ENCODE measurements at places on chromosomes 6 and 20.
A peak's percentile ranks its signal among the peaks of the same experiment; 100 is the strongest.

GRCh38 chr6:19839788-19840187 is 2.6 kb downstream of the ID4 start:
- DNase-seq: no peak
- H3K27ac ChIP-seq: peak overlapping the region; percentile 19
- H3K4me1 ChIP-seq: peaks cover 39% of the 10 kb centered on the region
- H3K36me3 ChIP-seq: peaks cover 13% of the 10 kb centered on the region

DNA sequence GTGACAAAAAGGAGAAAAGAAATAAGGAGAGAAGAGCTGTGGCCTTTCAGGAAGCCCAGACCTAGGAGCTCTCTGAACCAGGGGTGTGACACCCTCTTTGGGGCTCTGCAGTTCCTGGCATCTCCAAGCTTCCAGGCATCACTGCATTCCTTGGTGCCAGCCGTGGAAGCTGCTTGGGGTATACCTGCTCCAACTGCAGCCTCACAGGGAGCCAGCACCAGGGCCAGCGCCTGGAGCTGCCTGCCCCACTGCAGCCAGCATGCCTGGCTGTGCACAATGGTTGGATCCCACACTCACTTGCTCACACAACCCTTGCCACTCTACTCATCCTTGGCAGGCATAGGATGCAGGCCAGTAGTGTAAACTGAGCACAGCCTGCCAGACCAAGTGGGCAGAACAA is 242.1 kb upstream of the GJE1 start:
- no peak overlapping the region for H3K27ac ChIP-seq
- no peak overlapping the region for H3K4me3 ChIP-seq
- peaks cover 7% of the 10 kb centered on the region for H3K27me3 ChIP-seq
- DNase-seq: no peak
- H3K36me3 ChIP-seq: no peaks in the 10 kb centered on the region

GRCh38 chr20:23050076-23050838 is 785 bp upstream of the THBD start:
- no peak for DNase-seq
- H3K27ac ChIP-seq: no peak overlapping the region
- peaks cover 6% of the 10 kb centered on the region for H3K4me1 ChIP-seq
- H3K36me3 ChIP-seq: no peaks in the 10 kb centered on the region
- H3K27me3 ChIP-seq: peaks cover 28% of the 10 kb centered on the region

DNA sequence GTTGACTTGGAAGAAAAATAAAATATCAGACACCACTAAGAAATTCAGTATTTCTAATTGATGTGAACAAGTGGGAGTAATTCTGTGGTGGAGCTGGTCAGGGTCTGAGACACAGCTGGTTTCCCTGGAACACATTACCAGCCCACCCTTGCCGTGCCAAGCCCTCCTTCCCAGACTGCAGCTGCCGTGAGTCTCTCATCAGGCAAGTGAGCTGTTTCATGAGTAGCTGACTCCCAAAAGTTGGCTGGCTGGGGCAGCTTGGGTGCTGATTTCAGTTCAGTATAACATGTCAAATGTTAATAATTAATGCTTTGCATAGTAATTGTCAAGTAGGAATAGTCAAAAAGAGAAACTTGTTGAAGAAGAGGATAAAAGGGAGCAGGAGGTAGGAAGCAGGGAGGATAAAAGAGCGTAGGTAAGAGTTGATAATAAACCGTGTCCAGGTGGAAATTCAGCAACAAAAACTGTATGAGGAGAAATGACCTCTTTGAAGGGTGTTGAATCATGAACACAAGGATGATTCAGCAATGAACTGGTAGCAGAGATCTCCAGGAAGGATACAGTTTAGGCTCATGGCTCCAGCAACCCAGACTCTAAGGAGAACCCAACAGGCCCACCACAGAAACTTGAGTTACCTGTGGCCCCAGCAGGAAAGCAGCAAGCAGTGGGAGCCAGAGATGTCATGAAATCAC is 110.9 kb upstream of the SSTR4 start:
- no peak overlapping the region for H3K27ac ChIP-seq
- H3K27me3 ChIP-seq: peaks cover 6% of the 10 kb centered on the region
- peaks cover 6% of the 10 kb centered on the region for H3K4me1 ChIP-seq
- H3K4me3 ChIP-seq: no peak overlapping the region
- DNase-seq: no peak
- peaks cover 5% of the 10 kb centered on the region for H3K36me3 ChIP-seq

- H3K4me1 ChIP-seq: peaks cover 5% of the 10 kb centered on the region
- H3K27ac ChIP-seq: no peak overlapping the region
- H3K36me3 ChIP-seq: no peaks in the 10 kb centered on the region
- peaks cover 12% of the 10 kb centered on the region for H3K27me3 ChIP-seq
These were observed 147.2 kb upstream of the PTPN1 start for GRCh38 chr20:50363027-50363426.

GRCh38 chr20:58717278-58718091 is 24.9 kb downstream of the NPEPL1 start:
- H3K4me3 ChIP-seq: no peak overlapping the region
- DNase-seq: no peak
- H3K4me1 ChIP-seq: no peaks in the 10 kb centered on the region
- no peaks in the 10 kb centered on the region for H3K36me3 ChIP-seq

DNA sequence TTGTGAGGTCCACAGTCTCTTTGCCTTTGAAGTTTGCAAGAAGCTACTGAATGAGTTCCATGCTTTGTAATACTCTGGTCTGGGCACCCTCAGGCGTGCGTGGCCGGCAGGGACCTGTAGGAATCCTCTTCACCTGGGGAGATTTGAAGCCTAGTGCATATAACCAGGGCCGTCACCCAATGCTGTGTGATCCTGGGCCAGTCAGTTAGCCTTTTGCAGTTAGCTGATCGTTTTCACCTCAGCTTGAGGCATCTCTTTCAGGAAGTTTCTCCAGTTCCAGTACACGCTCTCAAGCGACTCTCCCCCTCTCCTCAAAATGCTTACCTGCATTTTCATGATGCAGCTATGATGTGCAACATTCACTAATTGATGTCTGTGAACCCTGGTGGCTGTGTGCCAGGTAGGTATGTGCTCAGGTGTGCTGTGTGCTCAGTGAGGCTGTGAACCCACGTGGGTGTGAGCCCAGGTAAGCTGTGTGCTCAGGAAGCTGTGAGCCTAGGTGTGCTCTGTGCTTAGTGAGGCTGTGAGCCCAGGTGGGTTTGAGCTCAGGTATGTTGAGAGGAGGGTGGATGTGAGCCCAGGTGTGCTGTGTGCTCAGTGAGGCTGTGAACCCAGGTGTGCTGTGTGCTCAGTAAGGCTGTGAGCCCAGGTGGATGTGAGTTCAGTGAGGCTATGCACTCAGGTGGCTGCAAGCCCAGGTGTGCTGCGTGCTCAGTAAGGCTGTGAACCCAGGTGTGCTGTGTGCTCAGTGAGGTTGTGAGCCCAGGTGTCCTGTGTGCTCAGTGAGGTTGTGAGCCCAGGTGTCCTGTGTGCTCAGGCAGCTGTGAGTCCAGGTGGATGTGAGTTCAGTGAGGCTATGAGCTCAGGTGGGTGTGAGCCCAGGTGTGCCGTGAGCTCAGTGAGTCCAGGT is 120.4 kb downstream of the PHACTR3 start:
- DNase-seq: no peak
- H3K36me3 ChIP-seq: peaks cover 7% of the 10 kb centered on the region
- H3K4me3 ChIP-seq: no peak overlapping the region
- no peaks in the 10 kb centered on the region for H3K4me1 ChIP-seq
- H3K27me3 ChIP-seq: peaks cover 5% of the 10 kb centered on the region
- H3K27ac ChIP-seq: no peak overlapping the region

DNA sequence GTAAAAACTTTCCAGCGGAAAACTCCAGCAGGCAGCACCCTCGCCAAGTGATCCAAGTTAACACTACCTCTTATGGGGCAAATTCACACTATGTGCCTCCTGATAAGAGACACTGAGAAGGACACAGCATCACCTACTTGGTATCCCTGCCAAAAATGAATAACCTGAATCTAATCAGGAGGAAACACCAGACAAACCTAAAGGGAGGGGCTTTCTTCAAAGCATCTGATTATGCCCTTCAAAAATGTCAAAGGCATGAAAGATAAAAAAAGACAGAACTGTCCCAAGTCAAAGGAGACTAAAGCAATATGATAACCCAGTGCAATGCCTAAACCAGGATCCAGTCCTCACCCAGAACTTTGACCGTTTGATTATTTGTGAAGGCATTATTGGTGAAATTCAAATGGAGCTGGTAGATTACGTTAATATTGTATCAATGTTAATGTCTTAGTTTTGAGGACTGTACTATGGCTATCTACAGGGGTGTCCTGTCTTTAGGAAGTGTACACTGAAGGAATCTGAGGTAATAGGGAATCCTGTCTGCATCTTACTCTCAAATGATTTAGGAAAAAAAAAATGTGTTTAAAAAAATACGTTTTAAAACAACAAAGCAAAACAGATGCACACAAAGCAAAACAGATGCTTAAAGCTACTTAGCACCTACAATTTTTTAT is 8.3 kb downstream of the TBC1D7 start:
- DNase-seq: no peak
- H3K4me3 ChIP-seq: no peak overlapping the region
- H3K27ac ChIP-seq: no peak overlapping the region
- peaks cover 35% of the 10 kb centered on the region for H3K36me3 ChIP-seq
- H3K4me1 ChIP-seq: no peaks in the 10 kb centered on the region

DNA sequence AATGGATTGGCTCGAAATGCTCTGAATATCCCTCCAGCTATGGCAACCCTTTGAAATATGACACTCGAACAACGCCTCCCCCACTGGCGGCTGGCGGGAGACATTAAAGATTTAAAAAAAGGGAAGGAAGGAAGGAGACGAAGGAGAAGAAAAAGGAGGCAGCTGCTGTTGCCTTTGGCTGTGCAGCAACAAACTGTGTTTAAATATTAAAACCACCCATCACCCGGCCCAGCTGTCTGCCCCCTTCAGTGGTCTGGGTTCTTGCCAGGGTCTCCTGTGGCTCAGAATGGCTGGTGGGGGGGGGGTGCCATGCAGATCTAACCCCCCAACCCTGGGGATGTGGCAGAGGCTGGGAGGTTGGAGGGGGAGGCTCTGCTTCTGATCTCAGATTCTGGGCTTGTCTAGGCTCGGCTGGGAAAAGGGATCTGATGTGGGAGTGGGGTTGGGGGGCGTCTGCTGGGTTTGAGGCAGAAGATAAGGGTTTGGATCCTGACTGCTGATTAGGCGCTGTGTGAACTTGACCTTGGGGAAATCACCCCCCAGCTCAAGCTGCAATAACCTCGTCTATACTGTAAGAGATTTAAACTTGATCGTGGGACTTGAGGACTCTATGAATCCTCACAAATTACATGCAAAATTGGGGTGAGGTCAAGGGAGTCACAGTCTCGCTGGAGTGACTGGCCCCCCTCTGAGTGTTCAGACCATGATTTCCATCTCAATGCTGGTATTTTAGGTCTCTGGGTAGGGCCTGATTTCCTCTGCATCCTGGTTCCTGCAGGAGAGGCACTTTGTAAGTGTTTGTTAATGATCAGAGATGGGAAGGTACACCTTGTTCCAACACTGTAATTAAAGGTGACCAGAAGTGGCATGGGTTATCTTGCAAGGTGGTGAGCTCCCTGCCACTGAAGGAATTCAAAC is 40.3 kb upstream of the BLCAP start:
- H3K4me1 ChIP-seq: peaks cover 13% of the 10 kb centered on the region
- H3K4me3 ChIP-seq: no peak overlapping the region
- no peak overlapping the region for H3K27ac ChIP-seq
- H3K36me3 ChIP-seq: no peaks in the 10 kb centered on the region

DNA sequence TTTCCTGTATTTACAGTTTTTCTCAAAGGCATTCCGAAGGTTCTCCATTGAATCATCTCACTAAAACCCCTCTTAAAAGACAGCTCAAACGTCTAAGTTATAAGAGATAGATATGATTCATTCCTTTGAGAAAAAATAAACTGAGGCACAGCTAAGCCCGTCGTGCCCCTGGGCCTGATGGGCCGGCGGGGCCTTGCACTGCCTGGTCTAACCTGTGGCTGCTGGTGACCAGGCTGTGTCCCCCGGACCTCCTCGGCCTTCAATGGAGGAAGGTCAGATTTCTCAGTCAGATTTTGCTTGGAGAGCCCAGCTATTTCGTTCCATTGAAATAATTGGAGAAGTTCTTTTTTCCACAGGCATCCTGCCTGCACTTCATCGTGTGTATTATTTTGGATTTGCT is 11.3 kb upstream of the FOXC1 start:
- H3K4me1 ChIP-seq: peaks cover 18% of the 10 kb centered on the region
- no peaks in the 10 kb centered on the region for H3K36me3 ChIP-seq
- H3K27me3 ChIP-seq: peaks cover 21% of the 10 kb centered on the region
- no peak for DNase-seq
- no peak overlapping the region for H3K4me3 ChIP-seq

DNA sequence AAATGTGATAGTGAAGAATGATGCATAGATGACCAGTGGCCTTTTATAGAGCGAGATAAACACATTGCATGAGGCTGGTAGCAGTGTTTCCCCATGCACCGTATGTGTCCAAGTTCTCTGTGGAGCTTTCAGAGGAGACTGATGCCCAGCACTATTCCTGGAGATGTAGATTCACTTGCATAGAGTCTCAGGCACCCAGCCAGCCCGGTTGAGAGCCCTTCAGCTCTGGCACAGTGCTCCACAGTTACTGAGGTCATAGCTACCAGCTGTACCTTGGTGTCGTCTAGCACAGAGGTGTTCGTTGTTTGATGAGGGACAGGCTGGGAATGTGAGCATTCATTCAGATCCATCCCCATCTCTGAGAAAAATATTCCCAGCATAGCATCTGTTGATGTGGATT is 328.9 kb downstream of the FARS2 start:
- peaks cover 10% of the 10 kb centered on the region for H3K36me3 ChIP-seq
- H3K27me3 ChIP-seq: no peaks in the 10 kb centered on the region
- H3K4me1 ChIP-seq: no peaks in the 10 kb centered on the region
- no peak overlapping the region for H3K4me3 ChIP-seq
- no peak overlapping the region for H3K27ac ChIP-seq
- DNase-seq: no peak

DNA sequence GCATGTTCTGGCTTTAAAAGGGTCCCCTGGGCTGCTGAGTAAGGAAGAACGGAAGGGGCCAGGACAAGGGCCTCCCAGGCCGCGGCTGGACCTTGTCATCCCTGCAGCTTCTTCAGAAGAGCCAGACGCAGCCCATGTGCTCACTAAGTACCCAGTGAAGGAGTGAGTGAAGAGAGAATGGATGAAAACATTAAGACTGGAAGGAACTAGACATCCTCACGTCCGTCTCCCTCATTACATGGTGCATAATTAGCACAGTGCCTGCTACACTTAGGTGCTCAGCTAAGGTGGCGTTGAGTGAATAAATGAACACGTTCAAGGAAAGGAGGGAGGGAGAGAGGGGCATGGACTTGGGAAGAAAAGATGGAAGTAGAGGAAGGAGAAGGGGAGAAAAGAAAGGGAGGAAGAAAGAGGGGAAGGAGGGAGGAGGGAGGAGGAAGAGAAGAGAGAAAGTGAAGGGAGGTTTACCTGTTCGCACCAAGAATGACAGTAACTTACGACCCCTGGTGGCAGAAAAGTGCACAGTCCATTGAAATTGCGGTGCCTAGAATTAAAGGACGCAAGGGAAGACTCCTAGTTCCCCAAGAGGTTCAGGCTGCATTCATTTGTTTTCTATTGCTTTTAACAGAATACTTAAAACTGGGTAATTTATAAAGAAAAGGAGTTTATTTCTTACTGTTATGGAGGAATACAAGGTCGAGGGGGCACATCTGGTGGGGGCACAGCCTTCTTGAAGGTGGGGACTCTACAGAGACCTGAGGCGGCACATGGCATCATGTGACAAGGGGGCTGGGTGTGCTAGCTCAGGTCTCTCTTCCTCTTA is 8.0 kb downstream of the TP53RK start:
- H3K4me1 ChIP-seq: peaks cover 37% of the 10 kb centered on the region
- peak; percentile 35 for DNase-seq

Data from HFFc6 (cell line).